ENCODE measurements at places on chromosomes 6 and 20. TPM values are rescaled to one million over a fixed set of nuclear protein-coding genes. Genes with fewer than 3 reads are reported as not detected.

- H3K36me3 ChIP-seq, result no peaks in the 10 kb centered on the region
- H3K4me3 ChIP-seq, result no peak overlapping the region
- H3K27ac ChIP-seq, result no peak overlapping the region
- H3K4me1 ChIP-seq, result no peaks in the 10 kb centered on the region
Observed at GRCh38 chr20:48262466-48262865, 477.2 kb upstream of the SULF2 start.

- peaks cover 11% of the 10 kb centered on the region for H3K4me1 ChIP-seq
- H3K27ac ChIP-seq, result no peak overlapping the region
- no peaks in the 10 kb centered on the region for H3K36me3 ChIP-seq
- no peak overlapping the region for H3K4me3 ChIP-seq
Observed at GRCh38 chr6:41730531-41731436, 4.6 kb downstream of the TFEB start.

DNA sequence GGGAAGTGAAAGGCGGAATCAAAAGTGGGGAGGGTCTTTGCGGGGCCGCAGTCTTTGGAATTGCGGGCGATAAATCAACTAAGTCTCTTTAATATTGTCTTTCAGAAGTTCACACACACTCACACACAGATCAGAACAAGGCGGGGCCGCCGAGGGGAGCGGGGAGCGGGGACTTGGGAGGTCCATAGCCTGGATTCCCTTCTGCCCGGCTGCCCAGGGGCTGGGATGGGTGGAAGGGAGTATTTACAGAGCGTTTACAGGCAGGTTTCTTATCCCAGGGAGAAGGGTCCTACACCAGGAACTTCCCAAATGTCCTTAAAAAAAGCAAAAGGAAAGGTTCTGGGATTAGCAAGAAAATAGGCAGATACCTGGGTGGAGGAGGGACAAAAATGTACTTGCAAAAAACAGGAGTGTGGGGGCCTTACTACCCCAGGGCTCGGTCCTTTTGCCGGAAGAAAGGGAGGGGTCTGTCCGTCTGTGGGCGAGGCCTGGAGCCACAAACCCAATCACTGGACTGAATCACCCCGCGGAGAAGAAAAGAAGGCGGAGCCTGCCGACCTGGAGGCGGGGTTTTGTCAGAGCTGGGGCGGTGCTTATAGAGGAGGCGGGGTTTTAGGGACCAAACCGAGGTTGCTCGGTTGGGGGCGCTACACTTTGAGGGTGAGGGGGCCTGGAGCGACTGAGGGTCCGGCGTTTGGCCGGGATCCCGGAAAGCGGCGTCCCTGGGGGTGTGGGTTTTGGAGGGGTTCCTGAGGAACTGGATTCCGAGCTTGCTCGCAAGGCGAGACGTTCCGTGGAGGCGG lies 3.2 kb downstream of the PRRT1 start:
- peak overlapping the region; percentile 30 for H3K4me3 ChIP-seq
- no peak overlapping the region for H3K27ac ChIP-seq
- no peaks in the 10 kb centered on the region for H3K36me3 ChIP-seq
- no peaks in the 10 kb centered on the region for H3K27me3 ChIP-seq
- peak; percentile 91 for DNase-seq

GRCh38 chr6:116387374-116387773 lies 16.6 kb downstream of the DSE start:
- H3K27ac ChIP-seq, result no peak overlapping the region
- H3K4me1 ChIP-seq, result peaks cover 8% of the 10 kb centered on the region
- H3K27me3 ChIP-seq, result no peaks in the 10 kb centered on the region
- DNase-seq, result no peak
- no peak overlapping the region for H3K4me3 ChIP-seq

DNA sequence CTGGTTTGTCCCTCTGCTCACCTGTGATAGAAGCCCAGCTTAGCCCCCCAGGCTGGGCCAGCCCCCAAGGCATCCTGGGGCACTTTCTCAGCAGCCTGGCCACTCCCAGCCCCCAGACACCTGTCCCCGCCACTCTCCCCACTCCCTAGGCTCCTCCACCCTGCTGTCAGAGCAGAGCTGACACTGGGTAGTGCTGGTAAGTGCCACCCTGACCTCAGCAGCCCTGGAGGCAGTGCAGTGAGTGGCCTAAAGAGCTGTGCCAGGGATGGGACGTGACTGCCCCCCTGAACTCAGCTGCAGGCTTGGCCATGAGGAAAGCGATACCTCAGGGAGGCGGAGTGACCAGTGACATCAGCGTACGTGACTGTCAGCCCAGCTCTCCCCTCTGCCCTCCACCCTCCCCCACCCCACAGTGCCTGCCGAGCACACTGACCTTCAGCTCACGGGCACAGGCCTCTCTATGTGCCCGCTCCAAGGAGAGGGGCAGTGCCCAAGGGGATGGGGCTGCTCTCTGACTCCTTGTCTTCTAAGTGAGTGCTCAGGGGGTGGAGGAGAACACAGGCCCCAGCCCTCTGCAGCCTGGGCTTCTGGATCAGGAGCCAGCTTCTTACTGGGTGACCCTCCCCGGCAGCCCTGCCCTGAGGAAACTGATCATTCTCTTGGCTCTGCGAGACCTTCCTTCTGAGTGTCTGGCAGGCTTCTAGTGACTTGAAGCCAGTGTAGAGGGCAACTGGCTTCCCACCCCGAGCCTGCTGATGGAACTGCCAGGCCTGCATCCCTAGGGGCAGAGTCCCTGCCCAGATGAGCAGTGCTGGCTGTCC lies 172.7 kb downstream of the MRPL14 start:
- H3K27me3 ChIP-seq, result no peaks in the 10 kb centered on the region
- H3K4me1 ChIP-seq, result no peaks in the 10 kb centered on the region
- no peaks in the 10 kb centered on the region for H3K36me3 ChIP-seq
- no peak overlapping the region for H3K27ac ChIP-seq
- peak; percentile 23 for DNase-seq
- H3K4me3 ChIP-seq, result no peak overlapping the region

DNA sequence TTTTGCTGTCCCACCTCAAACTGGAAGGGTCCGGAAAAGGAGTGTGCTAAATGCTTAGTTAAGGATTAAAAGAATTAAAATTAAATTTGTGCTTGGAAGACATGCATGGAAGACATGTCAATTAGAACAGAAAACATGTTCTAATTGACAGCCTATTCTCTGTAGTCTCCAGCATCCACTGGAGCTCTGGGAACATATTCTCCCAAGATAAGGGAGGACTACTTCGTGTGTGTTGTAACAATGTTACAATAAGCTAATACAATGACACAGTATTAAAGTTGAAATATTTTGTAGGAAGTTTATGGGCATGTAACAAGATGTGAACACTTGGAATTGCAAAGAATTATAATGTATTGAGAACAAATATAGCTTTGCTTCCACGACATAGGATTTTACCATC lies 567.4 kb upstream of the CITED2 start:
- H3K4me1 ChIP-seq, result no peaks in the 10 kb centered on the region
- H3K36me3 ChIP-seq, result no peaks in the 10 kb centered on the region
- no peak overlapping the region for H3K4me3 ChIP-seq
- H3K27me3 ChIP-seq, result no peaks in the 10 kb centered on the region

GRCh38 chr6:91490671-91491301 lies 903.9 kb upstream of the MAP3K7 start:
- no peak overlapping the region for H3K27ac ChIP-seq
- H3K27me3 ChIP-seq, result no peaks in the 10 kb centered on the region
- no peaks in the 10 kb centered on the region for H3K36me3 ChIP-seq
- H3K4me1 ChIP-seq, result no peaks in the 10 kb centered on the region
- H3K4me3 ChIP-seq, result no peak overlapping the region
- no peak for DNase-seq

GRCh38 chr6:130314271-130314670 lies 51.5 kb upstream of the TMEM200A start:
- no peak overlapping the region for H3K4me3 ChIP-seq
- H3K36me3 ChIP-seq, result no peaks in the 10 kb centered on the region
- no peaks in the 10 kb centered on the region for H3K27me3 ChIP-seq
- no peak for DNase-seq
- H3K27ac ChIP-seq, result no peak overlapping the region

Gene CRISP2
- total RNA-seq, result not detected

Gene RSPO4
- total RNA-seq, result 6.7 TPM

Gene WFDC12
- not detected for total RNA-seq

Gene ZNF318
- total RNA-seq, result 16.3 TPM

Gene ZNF831
- total RNA-seq, result not detected

Measured in H9 (cell line).